ENCODE measurements at places on chromosomes 16 and 17.

DNA sequence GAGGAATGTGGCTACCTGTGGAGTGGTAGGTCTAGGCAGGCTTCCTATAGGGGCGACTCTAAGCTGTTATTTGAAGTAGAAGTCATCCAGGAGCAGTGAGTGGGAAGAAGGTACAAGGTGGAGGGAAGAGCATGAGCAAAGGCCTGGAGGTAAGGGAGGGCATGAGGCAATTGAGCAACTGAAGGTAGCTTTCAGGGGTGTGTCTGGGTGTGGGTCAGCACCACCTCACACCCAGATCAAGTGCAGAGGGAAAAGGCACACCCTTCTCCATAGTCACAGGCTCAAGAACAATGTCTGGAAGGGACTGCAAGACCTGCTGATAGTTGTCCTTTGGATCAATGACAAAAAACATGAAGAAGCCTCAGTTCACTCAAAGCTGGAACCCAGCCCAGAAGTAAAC is 46.5 kb upstream of the IRX6 start:
- no peak for DNase-seq

DNA sequence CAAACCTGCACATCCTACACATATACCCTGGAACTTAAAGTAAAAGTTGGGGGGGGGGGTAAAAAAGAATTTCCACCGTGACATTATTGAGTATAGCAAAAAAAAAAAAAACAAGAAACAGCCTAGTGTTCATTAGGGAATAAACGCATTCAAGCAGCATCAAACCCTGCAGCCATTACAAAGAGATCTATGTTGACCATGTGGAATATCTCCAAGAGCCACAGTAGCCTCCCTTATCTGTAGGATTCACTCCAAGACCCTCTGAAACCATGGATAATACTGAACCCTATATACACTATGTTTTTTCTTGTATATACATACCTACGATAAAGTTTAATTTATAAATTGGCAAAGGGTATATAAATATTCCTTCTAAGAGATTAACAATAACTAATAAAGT is 5.6 kb upstream of the BIRC5 start:
- DNase-seq: no peak

DNA sequence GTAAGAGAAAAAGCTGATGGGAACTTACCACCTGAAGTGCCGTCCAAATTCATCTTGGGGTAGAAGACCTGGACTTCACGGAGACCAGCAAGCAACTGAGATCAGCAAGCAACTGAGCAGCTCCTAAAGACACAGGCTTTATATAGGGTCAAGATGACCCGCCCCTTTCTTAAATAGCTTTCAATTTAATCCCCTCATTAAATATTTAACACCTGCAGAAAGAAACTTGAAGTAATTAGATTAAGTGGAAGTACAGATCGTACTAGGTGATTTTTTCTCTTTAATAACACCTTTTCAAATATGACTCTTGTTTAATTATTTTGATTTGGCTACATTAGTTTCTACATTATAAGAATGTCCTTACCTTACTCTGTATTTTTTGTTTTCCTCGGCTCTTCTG is at the start of gene CPHXL:
TSS of gene CPHXL (minus strand) at position 101 of the 400 bp plus-strand sequence. CDS start at position 53, 48 bp downstream.
- DNase-seq: no peak

GRCh38 chr17:31390748-31391495 is 553 bp upstream of the RAB11FIP4 start:
- DNase-seq: no peak

GRCh38 chr16:54954220-54954619 is 23.6 kb downstream of the IRX5 start:
- DNase-seq: no peak

- peak; percentile 23 for DNase-seq
These were observed 20.7 kb upstream of the CCL5 start for GRCh38 chr17:35900708-35901480.

Measured in stimulated activated CD8-positive, alpha-beta memory T cell treated with anti-CD3 and anti-CD28 coated beads, Interleukin-4, amount 100 ng/mL, for 4 hours (primary cell).